HS-27A (cell line): ENCODE measurements at places on chromosomes 6 and 20.

DNA sequence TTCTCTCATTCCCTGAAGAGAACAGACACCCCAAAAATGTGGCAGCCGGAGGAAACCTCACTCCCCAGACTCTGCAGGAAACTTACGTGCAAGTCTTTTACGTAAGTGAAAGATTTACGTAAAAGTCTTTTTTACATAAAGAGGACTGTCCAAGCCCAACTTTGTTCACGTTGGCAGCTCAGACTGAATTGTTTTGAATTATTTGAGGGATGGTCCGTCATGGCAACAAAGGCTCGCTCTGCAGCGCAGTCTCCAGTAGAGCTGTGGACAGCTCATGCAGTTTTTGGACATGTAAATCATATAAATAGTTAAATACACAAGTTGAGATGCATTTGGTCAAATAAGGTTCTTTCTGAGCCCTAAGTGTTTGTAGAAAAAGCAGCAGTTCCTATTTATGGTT, 394.8 kb downstream of the QKI start:
- DNase-seq: no peak

GRCh38 chr20:1371202-1371782, 21.6 kb downstream of the FKBP1A start:
- no peak for DNase-seq

- DNase-seq: no peak
Measured at GRCh38 chr20:42982218-42982617, 207.5 kb downstream of the PTPRT start.

GRCh38 chr20:15851576-15852215, 721.6 kb downstream of the KIF16B start:
- DNase-seq: no peak

GRCh38 chr6:10375391-10375969, 39.4 kb downstream of the TFAP2A start:
- no peak for DNase-seq

GRCh38 chr6:24831771-24832716, 33.3 kb upstream of the ARMH2 start:
- DNase-seq: no peak

GRCh38 chr20:35657271-35657670, 7.4 kb downstream of the CPNE1 start:
- no peak for DNase-seq

DNA sequence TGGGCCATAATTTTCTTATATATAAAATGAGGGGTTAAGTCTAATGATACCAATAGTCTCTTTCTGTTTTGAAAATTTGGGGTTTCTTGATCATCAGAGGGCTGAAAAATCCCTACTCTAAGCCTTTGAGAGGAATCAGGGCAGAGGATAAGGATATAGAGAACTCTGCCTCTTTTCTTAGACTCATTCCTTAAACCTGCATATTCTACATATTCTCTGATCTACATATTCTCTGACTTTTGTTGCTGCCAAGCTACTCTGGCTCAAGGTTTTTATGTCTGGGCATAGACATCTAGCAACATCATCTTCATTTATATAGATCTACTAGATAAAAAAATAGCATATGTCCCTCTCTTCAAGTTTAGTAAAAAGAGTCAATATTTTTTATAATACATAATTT, 71.2 kb downstream of the FLRT3 start:
- no peak for DNase-seq

- no peak for DNase-seq
Measured at GRCh38 chr6:40887792-40888340, 151.2 kb downstream of the UNC5CL start.

GRCh38 chr20:31667315-31668285, 29.9 kb downstream of the COX4I2 start:
- DNase-seq: no peak

GRCh38 chr20:41408986-41409385, 42.4 kb upstream of the EMILIN3 start:
- DNase-seq: no peak

DNA sequence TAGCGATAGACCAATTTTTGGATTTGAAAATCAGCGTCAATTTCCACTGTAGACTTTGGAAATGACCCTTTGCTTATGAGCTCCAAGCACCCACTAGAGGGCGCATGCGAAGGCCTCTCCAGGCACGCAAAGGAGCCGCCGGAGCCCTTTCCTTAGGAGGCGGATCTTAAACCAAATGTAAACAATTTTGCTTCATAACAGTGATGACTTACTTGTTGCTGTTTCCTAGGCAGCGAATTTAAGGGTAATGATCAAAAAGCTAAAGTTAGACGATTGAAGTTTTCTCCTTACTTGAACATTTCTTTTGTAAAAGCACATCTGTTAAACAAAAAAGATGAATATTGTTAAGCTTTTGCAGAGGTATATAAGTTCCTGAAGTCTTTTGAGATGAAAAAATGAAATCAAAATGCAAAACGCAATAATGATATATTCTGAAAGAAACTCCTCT, 29.2 kb upstream of the EXOC2 start:
- DNase-seq: peak; percentile 11

- no peak for DNase-seq
Measured at GRCh38 chr6:1644516-1645060, 34.9 kb downstream of the FOXC1 start.

DNA sequence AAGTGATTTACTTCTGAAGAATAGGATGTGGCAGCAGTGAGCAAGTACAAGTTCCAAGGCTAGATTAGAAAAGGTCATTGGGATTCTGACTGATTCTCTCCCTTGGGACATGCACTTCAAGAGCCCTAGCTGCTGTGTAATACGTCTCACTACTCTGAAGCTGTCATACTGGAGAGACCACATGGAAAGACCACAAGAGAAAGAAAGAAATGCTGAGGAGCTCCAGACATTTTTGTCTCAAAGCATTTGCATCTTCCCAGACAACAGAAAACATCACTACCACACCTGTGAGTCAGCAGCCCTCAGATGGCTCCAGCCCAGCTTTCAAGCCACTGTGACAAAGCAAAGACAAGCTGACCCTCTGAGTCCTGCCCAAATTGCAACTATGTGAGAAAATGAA, 20.7 kb downstream of the TENT5A start:
- no peak for DNase-seq

DNA sequence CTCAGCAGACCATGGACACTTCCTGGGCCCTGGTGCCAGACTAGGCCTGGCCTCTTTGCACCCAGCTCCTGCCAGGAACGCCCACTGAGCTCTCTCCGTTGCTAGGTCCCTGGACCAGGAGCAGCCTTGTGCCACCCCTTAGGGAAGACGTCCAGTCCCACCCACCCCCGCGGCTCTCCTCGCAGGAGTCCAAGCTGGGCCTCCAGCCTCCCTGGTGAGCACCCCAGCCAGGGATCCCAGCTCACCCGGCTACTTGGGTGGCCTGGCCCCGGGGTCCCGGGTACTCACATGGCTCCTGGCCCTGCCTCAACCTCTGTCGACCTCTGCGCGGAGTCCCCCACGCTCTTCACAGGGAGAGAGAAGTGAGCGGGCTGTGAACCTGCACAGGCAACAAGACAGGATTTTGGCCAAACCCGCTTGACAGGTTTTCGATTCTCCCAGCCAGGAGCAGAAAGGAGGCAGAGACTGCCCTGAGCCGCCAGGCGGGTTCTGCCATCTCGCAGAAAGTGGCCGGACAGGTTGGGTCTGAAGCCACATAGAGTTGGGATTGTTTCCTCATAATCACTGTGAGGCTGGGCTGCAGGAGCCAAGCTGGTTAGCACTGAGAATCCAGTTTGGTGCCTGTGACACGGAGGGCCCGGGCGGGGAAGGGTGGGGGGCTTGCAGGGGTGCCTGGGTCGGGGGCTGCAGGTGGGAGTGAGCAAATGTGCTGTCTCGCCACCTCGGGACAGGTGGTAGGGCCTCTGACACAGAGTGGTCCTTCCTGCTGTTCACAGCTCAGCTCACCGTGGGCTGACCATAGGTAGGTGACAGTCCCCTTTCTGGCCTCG, at the start of gene RBBP8NL:
TSS of gene RBBP8NL (minus strand) at position 368 of the 830 bp plus-strand sequence. CDS start 7,892 bp downstream, outside the sequence.
- DNase-seq: no peak

DNA sequence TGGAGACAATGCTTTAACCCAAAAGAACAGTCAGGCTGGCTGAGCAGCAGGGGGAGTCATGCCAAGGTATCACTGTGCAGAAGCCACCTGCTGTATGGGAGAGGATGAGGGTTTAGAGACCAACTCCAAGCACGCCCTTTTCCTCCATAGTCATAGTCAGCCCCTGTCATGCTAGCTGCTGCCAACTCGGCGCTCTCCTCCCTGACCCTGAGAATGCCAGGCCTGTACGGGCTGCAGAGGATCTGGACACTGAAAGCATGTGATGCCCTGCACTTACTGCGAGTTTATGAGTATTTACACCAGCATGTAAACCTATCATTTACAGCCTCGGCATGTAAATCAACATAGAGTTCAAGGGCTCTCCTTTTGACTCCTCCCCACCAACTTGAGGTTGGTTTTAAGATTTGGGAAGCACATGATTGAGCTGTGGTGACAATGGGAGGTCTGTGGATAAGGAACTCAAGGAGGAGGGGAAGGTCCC, 11.7 kb upstream of the SCUBE3 start:
- DNase-seq: no peak

DNA sequence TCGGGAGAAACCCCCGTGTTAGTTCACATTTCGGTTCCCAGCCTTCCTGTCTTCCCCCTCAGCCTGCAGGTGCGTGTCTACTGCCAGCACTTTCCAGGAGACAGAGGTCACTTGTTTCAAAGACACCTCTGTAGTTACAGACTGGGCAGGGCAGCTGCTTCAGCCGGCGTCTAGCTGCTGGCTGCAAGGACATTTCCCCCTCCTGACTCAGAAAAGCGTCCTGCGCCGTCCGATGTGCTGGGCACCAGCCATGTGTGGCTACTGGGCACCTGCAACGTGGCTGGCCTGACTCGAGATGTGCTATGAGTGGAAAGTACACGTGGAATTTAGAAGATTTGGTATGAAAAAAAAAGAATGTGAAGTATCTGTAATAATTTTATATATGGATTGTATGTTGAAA, 37.6 kb downstream of the RRBP1 start:
- no peak for DNase-seq

- no peak for DNase-seq
Measured at GRCh38 chr6:170116636-170117035, 174.2 kb downstream of the DLL1 start.

DNA sequence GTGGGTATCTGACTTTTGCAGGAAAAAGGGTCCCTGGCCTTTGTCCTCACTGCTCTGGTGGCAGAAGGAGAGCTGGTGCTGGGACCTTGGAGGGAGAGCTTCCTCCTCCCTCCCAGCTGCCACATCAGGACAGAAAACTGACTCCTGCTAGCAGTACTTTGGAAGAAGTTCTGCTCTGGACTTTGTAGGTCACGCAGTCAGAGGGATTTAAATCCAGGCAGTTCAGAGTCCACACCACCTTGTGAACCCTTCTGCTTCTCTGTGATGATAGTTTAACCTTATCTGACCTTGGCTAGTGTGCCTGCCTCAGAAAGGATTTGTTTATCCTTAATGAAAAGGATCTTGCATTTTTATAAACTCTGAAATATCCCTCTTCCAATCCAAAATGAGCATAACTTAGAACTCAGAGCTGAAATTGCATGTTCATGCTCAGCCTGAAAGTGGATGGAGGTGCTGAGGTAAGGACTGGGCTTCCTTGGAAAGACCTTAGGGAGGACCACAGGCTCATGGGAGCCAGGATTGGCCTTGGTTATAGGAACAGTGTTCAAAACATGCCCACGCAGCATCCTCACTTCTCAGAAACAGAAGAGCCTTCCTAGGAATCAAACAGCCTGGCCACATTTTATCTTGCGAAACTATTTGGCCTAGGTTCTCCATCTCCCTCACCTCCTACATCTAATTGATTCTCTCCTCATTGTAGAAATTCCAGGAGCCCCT, 123.9 kb upstream of the SASH1 start:
- DNase-seq: no peak

GRCh38 chr6:131787766-131788712, 19.8 kb upstream of the ENPP1 start:
- DNase-seq: no peak

- peak; percentile 95 for DNase-seq
Measured at GRCh38 chr6:11770546-11771466, 7.8 kb downstream of the ADTRP start.

DNA sequence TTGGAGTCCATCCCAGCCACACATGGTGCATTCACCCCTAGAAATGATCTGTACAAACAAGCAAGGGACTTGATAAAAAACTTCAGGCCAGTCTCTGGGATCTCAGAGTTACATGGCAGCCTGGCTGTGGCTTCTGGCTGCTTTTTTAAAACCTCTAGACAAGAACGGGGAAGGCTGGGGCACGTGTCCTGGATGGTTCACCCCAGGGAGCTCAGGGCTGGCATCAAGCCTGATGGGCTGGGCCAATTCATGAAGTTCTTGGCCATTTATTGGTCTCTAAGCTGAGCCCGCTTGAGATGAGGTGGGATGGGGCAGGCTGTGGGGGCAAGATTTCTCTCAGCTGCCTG, 10.4 kb upstream of the ZFAND3 start:
- no peak for DNase-seq

- no peak for DNase-seq
Measured at GRCh38 chr6:44275271-44275748, 5.1 kb downstream of the TMEM151B start.

DNA sequence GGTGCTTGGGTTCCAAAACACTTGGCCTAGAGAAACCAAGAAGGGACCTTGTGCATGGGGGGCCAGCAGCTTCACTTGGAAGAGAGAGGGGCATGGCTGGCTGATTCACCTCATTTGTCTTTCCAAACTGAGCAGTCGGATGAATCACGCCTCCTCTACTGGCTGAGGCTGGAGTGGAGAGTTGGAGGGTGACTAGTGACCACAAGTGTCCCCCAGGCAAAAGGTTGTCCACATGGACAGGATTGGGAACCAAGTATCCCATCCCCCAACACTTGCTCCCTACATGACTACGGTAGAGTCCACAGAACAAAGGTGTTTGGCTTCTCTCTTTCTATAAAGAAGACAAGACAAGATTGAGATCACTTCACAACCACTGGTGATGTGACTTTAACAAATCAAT, 875.6 kb downstream of the QKI start:
- DNase-seq: no peak

GRCh38 chr6:1464781-1465370, 75.5 kb downstream of the FOXF2 start:
- DNase-seq: no peak

GRCh38 chr6:9612489-9612888, 802.4 kb downstream of the TFAP2A start:
- no peak for DNase-seq

GRCh38 chr20:33299111-33299603, 16.1 kb downstream of the BPIFB1 start:
- no peak for DNase-seq

DNA sequence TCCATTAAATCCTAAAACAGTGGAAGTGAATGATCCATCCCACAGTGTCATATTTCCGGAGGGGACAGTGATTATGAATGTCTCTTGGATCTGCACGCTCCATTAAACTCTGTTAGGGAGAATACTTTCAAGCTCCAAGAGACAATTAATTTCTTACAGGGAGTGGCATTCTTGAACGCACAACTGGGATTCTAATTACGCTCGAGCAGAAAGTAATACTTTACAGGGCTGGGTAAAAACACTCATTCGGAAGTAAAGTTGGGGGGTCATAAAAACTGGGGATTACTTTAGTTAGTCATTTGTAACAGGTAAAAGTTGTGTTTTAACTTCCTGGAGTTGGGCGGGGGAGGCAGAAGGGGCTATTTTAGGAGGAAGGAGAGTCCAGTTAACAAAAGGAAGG, 151.8 kb downstream of the ZFP64 start:
- no peak for DNase-seq
